ENCODE measurements at places on chromosomes 12 and 14.

DNA sequence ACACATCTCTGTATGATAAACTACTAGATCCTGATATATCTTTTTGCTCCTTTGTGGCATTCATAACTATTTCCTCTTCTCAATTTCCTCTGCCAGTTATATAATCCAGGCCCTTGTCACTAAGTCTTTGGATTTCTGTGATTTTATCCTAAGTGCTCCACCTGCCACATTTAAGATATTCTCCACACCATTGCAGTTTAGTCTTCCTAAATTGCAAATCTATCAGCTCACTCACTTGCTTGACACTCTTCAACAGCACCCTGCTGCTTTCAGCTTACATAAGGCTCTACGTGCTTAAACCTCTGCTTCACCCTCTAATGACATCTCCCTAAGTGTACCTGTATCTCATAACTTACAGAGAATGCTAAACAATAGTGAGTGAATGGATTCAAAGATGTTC is 1032.2 kb upstream of the SEL1L start:
- no peak for DNase-seq

GRCh38 chr14:74411671-74412070 is 14.3 kb downstream of the SYNDIG1L start:
- DNase-seq = no peak

DNA sequence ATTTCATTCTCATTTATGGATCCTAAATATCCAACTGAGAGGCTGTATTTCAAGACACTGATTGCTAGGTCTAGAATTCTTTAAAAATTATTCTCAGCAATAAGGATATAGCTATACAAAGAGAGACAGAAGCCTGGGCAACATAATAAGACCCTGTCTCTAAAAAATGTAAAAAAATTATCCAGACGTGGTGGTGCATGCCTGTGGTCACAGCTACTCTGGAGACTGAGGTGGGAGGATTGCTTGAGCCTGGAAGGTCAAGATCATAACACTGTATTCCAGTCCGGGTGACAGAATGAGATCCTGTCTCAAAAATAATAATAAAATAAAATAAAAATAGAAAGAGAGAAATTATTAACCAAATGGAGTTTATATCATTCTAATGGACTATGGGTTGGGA is 20.6 kb upstream of the ARID2 start:
- no peak for DNase-seq

DNA sequence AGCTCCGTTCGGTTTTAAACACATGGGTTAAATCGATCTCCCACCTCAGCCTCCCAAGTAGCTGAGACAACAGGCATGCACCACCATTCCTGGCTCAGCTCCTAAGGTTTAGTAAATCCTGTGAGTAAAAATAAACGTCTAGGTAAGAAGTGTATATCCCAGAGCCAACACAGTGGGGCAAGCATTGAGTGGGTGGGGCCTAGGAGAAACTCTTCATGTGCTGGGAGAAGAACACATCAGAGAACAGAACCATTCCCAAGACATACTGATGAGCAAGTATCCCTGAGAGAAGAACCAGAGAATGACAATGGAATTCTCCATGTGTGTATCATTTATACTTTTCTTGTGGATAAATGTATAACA is 86.3 kb downstream of the SEC23A start:
- no peak for DNase-seq

- no peak for DNase-seq
Observed at GRCh38 chr12:111428081-111428727, 22.5 kb downstream of the SH2B3 start.

GRCh38 chr14:64232095-64232838 is 61.9 kb downstream of the ESR2 start:
- no peak for DNase-seq

GRCh38 chr12:5390174-5390799 is 41.6 kb upstream of the NTF3 start:
- no peak for DNase-seq

DNA sequence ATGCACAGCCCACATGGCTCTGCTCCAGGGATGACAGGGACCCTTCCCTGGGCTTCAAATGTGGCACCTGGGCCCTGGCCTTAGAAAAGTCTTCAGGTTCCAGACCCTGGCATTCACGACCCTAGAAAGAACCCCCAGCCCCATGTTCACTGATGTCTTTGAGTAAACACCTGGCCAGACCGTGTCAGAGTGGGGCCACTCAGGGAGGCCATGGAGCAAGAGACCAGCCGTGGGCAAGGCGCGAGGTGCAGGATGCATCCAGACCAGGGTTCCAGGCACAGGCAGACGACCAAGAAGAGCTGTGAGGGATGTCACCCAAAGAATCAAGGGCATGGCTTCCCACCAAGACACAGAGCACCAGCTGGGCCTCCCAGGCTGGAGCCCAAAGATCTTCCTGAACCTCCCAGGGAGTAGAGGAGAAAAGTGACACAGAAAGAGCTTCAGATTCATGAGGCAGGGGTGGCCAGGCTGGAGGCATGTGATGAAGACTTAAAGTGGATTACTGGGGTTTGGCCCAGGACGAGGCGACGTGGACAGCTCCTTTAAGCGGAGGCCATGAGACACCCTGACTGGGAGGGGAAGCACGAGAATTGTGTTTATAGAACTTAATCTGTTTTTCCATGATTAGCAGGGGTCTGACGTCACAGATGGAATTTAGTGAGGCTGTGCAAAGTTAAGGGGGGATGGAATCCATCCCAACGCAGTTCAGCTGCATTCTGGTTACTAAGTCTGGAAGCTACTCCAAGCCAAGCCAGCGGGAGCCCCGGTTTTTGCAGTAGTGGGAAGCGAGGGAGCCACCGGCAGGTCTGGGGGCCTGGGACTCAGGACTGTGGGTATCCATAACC is 61.6 kb downstream of the ARL6IP4 start:
- no peak for DNase-seq

GRCh38 chr14:95229749-95230148 is 72.4 kb upstream of the DICER1 start:
- DNase-seq = no peak

- DNase-seq = no peak
Observed at GRCh38 chr12:95882080-95882479, 23.3 kb downstream of the SNRPF start.

- DNase-seq = no peak
Observed at GRCh38 chr12:185576-185955, 28.4 kb downstream of the SLC6A12 start.

DNA sequence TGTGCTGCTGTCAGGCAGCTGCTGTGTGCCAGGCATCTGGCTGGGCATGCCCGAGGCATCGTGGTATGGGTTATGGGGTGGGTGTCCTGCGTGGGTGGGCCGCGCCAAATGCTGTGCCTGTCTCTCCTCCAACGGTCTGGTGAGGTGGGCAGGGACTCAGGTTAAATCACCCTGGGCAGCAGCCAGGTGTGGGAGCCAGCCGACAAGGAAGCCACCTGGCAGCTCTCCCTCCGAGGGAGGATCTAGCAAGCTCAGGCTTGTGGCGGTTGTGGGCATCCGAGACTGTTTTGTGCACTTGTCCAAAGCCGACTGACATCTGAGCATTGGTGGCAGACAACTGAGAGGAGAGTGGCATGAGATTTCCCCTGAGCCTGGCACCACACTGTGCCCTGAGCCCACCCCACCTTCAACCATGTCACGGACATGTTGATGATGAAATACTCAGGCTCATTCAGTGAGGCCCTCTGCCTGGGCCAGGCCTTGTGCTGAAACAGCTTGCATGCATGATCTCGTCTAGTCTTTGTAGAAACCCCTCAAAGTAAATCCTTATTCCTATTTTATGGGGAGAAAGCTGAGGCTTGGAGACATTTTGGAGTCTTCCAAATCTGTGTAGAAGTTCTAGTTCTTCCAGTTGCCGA is 181.8 kb upstream of the MYL2 start:
- no peak for DNase-seq

DNA sequence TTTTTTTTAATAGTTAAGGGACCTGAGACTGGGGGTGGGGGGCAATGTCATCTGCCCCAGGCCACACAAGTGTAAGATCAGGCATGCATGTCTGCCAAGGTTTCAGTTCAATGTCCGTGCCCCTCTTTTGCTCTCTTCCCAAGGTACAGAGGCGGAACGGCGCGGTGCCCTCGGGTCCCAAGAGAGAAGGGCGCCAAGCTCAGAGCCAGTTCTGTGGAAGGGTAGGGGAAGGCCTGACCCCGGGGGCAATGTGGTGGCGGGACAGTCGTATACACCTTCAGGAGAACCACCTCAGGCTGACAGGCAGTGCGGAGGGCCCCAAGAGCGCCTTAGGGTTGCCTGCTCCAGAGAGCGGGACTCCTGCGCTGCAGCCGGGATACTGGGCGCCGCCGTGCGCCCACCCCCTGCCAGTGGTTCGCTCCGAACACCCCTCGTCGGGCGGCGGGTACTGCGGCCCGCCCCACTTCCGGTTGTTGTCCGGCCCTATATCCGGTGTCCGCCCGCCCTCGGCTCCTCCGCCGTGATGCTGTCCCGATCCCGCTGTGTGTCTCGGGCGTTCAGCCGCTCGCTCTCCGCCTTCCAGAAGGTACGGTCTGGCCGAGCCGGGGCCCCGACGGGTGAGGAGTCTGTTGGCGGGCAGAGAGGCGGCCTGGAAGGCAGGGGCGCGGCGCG is at the start of gene DLST:
Gene DLST, plus strand, starts transcription at position 486 of the 672 bp plus-strand sequence. Its CDS starts 38 bp downstream, at position 524.
- DNase-seq = peak; percentile 76

GRCh38 chr14:32692441-32692840 is 246.2 kb upstream of the NPAS3 start:
- no peak for DNase-seq

GRCh38 chr12:26732005-26732908 is 100.7 kb downstream of the ITPR2 start:
- DNase-seq = no peak

GRCh38 chr12:3604286-3604685 is 113.3 kb downstream of the PRMT8 start:
- no peak for DNase-seq

DNA sequence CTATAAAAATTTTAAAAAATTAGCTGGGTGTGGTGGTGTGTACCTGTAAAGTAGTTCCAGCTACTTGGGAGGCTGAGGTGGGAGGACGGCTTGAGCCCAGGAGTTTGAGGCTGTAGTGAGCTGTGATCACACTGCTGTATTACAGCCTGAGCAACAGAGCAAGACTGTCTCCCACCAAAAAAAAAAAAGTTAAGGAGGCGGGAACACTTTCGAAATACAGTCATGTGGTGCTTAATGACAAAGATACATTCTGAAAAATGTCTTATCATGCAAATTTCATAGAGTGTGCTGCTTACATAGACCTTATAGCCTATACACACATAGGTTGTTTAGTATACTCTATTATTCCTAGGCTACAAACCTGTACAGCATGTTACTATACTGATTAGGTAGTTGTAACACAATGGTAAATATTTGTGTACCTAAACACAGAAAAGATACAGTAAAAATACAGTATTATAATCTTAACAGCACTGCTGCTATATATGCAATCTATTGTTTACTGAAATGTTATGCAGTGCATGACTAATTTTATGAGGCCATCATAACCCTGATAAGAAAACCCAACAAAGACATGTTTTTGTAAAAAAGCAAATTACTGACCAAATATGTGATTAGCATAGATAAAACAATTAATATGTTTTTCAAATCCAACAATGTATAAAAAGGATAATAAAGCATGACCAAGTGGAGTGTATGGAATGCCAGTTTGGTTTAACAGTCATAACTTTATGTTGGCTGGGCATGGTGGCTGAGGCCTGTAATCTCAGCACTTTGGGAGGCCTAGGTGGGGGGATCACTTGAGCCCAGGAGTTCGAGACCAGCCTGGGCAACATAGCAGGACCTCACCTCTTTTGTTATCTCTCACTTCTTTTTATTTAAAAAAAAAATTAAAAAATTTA is 11.4 kb downstream of the EIF2S1 start:
- DNase-seq = no peak

GRCh38 chr12:70721216-70721615 is 84.0 kb upstream of the PTPRB start:
- no peak for DNase-seq

DNA sequence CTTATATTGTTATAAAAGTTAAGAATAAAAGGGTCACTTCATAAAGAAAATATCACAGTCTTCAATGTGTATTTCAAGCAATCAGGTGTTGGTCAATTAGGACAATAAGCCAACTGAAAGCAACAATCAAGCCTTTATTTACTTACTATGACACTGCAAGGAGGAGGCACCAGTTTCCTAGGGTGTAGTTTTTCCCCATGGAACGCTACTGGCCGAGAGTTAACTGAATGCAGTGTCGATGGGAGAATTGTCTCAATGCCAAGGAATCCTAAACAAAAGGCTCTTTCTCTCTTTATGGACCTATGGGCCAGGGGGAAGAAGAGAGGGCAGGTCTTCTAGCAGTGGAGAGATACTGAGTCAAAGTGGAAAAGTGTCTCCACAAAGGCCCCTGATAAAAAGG is 142.4 kb downstream of the CMAS start:
- no peak for DNase-seq

- no peak for DNase-seq
Observed at GRCh38 chr12:123398550-123399254, 14.8 kb downstream of the KMT5A start.

- no peak for DNase-seq
Observed at GRCh38 chr12:125435871-125436270, 370.6 kb downstream of the AACS start.

DNA sequence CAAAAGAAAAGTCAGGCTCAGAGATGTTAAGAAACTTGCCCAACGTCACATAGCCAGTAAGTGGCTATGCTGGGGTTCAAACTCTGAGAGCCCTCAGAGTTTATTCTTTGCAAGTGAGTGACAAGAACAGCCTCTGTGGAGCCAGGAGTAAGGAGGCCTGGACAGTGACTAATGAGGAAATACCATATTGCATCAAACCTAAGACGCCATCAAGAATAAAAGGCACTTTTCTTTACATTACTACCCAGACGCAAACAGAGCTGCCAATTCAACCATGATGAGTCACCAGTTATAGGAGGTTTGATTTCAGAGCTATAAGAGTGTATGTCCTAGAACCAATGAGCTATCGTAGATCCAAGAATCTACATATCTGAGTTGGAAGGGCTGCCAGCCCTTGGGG is 9.4 kb downstream of the TNFRSF1A start:
- no peak for DNase-seq

DNA sequence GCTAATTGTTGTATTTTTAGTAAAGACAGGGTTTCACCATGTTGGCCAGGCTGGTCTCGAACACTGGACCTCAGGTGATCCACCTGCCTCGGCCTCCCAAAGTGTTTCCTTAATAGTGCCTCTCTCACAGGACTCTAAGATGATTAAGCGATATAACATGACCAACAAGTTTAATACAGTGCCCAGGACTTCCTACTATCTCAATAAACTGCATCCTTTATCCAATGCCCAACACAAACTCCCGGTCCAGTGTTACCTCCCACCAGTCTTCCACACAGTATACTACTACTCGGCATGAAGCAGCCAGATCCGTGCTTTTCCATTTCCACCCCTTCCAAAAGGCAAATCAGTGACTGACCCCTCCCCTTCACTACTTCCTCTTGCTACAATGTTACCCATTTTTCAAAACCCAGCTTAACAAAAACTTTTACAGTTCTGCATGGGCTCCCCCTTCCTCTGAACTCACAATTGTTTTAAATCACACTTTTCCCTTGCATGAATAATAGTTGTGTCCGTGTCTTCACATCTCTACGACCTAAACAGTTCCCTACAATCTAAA is 900 bp downstream of the NOP2 start:
- no peak for DNase-seq

- no peak for DNase-seq
Observed at GRCh38 chr14:88352698-88353097, 29.6 kb upstream of the KCNK10 start.
